ENCODE measurements at places on chromosomes 5 and 9. TPM values are rescaled to one million over a fixed set of nuclear protein-coding genes. Genes with fewer than 3 reads are reported as not detected.
A peak's percentile ranks its signal among the peaks of the same experiment; 100 is the strongest.

- H3K27ac ChIP-seq, result no peak overlapping the region
- no peak overlapping the region for H3K4me3 ChIP-seq
Observed at GRCh38 chr9:135174981-135175380, 87.5 kb downstream of the OLFM1 start.

GRCh38 chr5:106523852-106524251, 1146.9 kb downstream of the EFNA5 start:
- H3K27ac ChIP-seq, result no peak overlapping the region
- no peak for DNase-seq
- H3K36me3 ChIP-seq, result no peaks in the 10 kb centered on the region
- no peaks in the 10 kb centered on the region for H3K4me1 ChIP-seq
- H3K4me3 ChIP-seq, result no peak overlapping the region

DNA sequence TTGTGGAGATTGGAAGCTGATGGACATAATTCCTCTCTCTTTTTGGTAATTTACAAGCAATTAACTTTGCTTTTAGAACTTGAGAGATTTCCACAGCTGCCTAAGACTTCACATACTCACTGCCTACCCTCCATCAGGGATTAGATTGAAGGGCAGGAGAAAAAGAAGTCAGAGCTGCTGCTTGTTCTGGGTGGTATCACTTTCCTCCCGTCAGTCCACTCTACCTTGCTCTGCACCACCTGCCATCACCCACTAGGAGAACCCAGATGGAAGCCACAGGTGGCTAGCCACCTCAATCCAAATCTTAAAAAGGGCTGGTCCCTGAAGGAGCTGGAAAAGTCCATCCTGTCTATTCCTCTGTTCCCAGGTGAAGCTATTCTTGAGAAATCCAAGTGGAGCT, 10.5 kb downstream of the IRF1 start:
- peaks cover 46% of the 10 kb centered on the region for H3K36me3 ChIP-seq
- no peaks in the 10 kb centered on the region for H3K4me1 ChIP-seq
- no peak overlapping the region for H3K4me3 ChIP-seq
- DNase-seq, result no peak

GRCh38 chr5:159915904-159916840, at the start of gene ADRA1B:
TSS of gene ADRA1B (plus strand) at chr5:159916482. CDS start at chr5:159916906, 424 bp downstream.
- H3K4me1 ChIP-seq, result peaks cover 44% of the 10 kb centered on the region
- H3K27me3 ChIP-seq, result no peaks in the 10 kb centered on the region
- peak; percentile 55 for DNase-seq
- H3K4me3 ChIP-seq, result peak within 1 kb of the TSS; percentile 44
- H3K27ac ChIP-seq, result peak within 1 kb of the TSS; percentile 28

Gene TESK1
- total RNA-seq, result 32.1 TPM

Gene GNG10
- total RNA-seq, result 61.7 TPM

Gene ADAMTS12
- total RNA-seq, result not detected
